ENCODE measurements at places on chromosomes 5 and 9.

DNA sequence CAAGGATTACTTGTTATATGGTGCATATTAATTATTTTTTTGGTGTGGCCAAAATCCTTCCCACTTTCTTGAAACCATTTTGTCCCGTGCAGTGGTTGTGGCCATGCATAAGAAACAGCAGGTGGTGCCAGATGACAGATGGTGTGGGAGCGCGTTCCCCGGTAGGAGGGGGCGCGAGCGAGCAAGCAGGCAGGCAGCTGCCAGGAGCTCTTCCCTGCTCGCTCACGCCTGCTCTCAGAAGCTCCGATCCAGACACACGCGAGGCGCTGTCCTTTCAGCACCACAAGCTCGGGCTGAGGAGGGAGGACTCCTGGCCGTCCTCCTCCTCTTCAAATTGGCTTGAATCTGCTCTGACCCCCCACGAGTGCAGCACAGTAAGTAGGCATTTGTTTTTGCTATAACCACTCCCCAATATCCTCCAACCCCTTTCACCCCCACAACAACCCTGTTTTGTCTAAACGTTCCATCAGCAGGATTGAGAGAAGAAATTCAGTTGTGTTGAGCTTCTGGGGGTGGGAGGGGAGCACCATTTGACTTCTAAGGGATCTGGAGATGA is at the start of gene NSG2:
Gene NSG2 (plus strand): TSS at position 237 of the 556 bp plus-strand sequence. CDS start 1,050 bp downstream, outside the sequence.
- DNase-seq = peak; percentile 90

DNA sequence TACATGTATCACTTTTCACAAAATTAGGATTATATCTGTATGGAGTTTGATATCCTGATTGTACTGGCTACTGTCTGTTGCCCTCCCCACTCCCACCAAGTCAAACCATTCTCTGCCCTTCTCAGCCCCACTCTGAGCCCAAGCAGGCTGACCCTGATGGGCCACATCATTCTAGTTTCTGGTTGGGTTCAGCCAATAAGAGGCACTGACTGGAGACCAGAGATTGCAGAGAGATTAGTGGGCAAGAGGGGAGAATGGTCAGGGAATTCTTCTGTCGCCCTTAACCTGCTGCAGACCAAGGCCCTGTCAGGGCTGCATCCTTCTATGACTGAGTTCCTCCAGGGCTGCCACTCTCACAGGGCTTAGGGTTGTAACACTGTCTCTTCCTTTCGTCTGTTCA is 2.7 kb downstream of the HSPB3 start:
- no peak for DNase-seq

DNA sequence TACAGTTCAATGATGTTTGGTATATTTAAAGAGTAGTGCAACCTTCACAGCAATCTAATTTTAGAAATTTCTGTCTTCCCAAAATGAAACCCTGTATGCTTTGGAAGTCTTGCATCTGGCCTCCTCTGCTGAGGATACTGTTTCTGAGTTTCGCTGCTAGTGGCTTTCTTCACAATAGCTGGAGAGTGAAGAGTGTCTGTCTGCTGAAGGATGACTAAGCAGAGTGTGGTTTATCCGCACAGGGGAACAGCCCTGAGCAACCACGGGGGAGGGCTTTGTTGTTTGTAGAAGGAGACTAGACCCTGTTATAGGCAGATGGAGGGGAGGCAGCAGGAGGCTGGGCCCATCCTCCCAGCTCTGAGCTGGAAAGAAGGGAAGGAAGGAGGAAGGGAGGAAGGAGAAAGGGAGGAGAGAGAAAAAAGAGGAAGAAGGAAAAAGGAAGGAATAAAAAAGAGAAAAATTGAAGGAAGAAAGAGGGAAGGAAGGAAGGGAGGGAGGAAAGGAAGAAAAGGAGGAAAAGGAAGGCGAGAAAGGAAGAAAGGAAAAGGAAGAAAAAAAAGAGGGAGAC is 10.5 kb upstream of the IRX2 start:
- no peak for DNase-seq

- peak; percentile 35 for DNase-seq
Measured at GRCh38 chr9:121684381-121685145, 33.1 kb downstream of the DAB2IP start.

- DNase-seq = no peak
Measured at GRCh38 chr5:79932510-79933504, 58.3 kb downstream of the MTX3 start.

DNA sequence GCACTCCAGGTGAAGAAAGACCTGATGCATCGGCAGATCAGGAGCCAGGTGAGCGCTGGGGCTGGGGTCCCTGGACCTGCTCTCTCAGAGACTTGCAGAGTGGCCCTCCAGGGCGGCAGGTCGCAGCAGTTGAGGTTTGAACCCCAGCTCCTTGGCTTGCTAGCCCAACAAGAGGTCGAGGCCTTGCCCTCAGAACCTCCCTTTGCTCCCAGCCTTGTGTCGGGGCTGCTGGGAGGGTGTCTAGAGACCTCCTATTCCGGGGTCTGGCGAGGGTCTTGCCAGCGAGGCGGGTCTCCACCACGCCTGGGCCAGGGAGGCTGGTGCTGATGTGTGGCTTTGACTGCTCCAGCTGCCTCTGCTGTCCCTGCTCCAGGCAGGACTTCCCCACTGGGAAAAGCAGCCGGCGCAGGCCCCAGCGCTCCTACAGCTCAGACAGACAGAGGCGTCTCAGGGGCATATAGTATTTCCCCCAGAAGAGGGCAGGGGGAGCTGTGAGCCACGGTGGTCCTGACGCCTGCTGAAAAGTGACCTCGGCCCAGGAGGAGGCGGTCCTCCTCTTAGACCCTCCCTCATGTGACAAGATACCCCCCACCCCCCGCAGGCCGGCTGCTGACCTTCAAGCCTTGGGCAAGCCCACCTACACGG is 38.3 kb downstream of the LRSAM1 start:
- peak; percentile 39 for DNase-seq

- DNase-seq = no peak
Measured at GRCh38 chr9:83401328-83401900, 136.8 kb downstream of the FRMD3 start.

DNA sequence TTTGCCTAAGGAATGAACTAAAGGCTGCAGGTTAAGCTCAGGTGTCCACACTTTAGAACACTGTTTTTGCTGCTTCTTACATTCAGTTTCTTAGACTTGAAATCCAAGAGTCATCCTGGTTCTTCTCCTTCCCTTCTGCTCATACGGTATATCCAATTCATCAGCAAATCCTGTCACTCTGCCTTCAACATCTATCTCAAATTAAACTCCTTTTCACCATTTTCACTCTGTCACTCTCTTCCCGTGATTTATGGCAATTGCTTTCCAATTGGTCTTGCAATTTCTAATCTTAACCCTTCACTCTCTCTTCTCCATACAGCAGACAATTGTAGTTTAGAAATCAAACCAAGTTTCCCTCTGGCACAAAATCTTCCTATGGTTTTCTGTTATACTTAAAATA is 182.9 kb downstream of the MRPS30 start:
- no peak for DNase-seq

DNA sequence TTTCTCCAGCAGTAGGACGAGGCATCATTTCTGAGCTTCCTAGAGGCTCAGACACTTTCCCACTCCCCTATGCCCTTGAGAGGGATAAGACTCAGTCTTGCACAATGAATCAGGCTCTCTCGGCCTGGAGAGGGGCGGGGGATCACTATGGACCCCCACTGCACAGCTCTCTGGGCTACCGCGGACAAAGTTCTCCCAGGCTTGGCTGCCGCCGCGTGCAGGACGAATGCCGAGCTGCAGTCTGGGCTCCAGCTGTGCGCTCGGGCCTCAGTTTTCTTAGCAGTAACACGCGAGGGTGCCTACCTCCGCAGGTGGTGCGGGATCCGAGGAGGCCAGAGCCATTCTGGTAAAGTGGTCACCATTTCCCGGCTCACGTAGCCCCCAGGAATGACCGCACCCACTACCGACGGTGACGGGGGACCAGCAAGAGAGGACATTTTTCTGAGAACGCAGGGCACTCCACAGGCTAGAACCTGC is 3.4 kb upstream of the MYORG start:
- DNase-seq = peak; percentile 29

GRCh38 chr5:121021681-121022080 is 557.6 kb downstream of the PRR16 start:
- DNase-seq = no peak

DNA sequence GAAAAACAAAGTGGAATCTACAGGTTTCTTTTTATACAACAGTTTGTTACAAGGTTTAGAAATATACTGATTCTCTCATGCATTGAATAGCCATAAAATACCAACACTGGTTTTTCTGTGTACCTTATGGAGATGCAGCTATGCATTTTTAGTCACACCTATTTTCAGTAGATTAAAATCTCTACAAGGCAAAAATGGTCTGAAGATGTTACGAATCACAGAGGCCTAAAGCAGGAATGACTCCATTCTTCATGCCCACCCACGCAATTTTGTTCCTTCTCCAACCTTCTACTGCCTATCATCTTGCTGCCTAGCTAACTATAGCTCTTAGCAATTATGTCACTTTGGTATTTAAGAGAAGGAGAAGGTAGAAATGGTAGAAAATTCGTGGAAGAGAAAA is 9.9 kb downstream of the PLK2 start:
- DNase-seq = no peak

DNA sequence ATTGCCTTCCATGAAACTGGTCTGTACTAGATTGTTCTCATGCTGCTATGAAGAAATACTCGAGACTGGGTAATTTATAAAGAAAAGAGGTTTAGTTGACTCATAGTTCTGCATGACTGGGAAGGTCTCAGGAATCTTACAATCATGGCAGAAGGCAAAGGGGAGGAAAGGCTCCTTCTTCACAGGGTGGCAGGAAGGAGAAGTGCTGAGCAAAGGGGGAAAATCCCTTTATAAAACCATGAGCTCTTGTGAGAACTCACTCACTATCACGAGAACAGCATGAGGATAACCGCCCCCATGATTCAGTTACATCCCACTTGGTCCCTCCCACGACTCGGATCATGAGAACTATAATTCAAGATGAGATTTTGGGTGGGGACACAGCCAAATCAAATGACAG is 163.2 kb downstream of the RFK start:
- DNase-seq = no peak

- DNase-seq = peak; percentile 56
Measured at GRCh38 chr9:14935106-14935751, 25.0 kb upstream of the FREM1 start.

GRCh38 chr5:16612007-16612406 is 4.8 kb downstream of the RETREG1 start:
- DNase-seq = no peak

DNA sequence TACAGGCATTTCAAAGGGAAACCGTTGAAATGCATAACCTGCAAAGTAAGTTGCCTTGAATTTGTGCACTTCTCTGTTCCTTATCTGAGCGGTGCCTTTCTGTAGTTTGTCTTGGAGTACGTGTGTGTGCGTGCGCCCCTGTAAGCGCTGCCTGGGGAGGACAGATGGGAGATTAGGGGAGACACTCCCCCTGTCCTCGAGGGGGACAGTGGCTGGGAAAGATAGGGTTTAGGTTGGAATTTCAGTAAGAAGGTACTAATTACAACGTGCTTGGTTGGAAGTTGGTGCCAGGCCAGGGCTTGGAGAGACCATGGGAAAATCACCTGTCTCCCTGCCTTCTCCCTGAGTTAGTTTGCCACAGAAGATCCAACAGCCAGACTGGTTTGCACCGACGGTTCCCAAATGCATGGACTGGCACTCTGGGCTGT is 73.2 kb downstream of the PIK3R1 start:
- DNase-seq = no peak

GRCh38 chr9:88007291-88007650 is 32.9 kb upstream of the CDK20 start:
- DNase-seq = no peak

GRCh38 chr9:121718084-121718483 is 66.7 kb downstream of the DAB2IP start:
- DNase-seq = peak; percentile 48

DNA sequence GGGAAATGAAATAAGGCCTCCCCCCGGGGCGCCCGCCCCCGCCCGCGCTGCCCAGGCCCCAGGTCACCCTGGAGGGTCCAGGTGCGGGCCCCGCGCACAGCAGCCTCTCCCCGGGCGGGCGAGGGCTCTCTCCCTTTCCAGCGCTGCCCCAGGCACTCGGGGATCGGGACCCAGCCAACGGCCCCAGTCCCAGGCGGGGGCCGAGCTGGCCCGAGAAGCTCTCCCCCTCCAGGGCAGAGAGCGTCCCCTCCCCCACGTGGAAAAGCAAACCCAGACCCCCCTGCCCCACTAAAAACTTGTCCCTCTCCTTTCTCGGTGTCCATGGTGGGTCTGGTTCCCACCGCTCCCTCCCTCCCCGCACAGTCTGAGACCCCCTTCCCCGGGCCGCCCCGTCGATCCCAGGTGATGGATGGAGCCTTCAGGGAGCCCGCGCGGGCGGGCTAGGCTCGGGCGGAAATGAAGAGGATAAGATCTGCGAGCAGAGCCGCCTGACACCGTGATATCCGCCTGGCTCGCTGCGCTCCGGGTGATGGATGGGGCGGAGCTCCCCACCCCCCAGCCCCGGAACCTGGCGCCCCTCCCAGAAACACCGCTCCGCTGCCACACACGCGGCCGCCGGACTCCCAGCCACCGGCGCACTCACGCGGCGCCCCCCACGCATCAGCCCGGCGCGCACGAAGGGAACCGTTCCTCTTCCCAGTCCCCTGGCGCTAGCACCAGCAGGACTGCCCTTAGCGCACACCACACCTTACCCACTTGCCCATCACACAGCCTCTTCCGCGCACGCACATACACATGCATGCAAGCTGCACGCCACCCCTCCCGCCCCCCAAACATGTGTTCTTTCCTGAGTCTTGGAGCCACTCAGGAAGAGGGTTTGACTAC is 81.7 kb upstream of the ZBTB43 start:
- DNase-seq = no peak

Measured in neuronal stem cell (in vitro differentiated cells).